ENCODE measurements at places on chromosomes 7 and 10.
A peak's percentile ranks its signal among the peaks of the same experiment; 100 is the strongest.

DNA sequence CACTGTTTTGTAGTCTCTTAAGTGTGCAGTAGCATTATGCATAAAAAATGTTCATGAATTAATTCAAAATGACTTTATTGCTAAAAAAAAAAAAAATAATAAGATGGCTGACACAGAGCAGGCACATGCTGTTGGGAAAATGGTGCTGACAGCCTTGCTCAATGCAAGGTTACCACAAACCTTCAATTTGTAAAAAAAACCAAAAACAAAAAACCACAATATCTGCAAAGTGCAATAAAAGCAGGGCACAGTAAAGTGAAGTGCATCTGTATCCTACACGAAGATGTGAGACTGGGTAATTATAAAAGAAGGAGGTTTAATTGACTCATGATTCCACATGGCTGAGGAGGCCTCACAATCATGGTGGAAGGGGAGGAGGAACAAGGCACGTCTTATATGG lies 185.8 kb downstream of the USP6NL start:
- no peak for DNase-seq

- DNase-seq: no peak
Observed at GRCh38 chr10:77679217-77679616, 41.6 kb upstream of the KCNMA1 start.

GRCh38 chr7:105896407-105896911 lies 20.1 kb upstream of the ATXN7L1 start:
- no peak for DNase-seq

DNA sequence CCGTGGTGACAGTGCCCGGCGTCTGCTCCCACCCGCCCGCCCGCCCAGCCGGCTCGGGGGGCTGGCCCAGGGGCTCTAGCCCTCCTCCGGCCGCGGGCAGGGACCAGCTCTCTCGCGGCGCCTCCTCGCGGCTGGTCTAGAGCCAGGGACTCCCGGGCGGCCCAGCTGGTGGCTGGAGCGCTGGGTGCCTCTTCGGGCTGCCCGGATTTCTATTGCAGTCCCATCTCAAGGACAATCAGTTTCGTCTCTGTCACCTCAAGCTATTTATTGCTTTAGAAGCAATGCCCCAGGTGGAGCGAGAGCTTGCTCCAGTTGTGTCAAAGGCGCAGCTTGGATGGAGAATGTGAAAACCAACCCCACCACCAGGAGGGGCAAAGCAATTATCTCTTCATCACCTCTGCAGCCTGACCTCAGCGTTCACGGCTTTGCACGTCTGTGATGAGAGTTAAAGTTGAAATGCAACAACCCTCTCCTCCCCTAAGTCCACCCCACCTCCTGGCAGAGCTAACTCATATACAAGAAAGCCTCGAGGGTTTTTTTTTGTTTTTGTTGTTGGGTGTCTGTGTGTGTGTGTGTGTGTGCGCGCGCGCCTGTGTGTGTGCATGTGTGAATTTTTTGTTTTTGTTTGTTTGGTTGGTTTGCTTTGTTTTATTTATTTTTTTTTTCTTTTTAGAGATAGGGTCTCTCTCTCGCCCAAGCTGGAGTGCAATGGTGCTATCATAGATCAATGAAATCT lies at the start of gene ITGA8:
TSS of gene ITGA8 (minus strand) at position 24 of the 736 bp plus-strand sequence. CDS start 151 bp downstream, outside the sequence.
- no peak for DNase-seq

GRCh38 chr10:44557596-44558191 lies 172.8 kb upstream of the CXCL12 start:
- no peak for DNase-seq

DNA sequence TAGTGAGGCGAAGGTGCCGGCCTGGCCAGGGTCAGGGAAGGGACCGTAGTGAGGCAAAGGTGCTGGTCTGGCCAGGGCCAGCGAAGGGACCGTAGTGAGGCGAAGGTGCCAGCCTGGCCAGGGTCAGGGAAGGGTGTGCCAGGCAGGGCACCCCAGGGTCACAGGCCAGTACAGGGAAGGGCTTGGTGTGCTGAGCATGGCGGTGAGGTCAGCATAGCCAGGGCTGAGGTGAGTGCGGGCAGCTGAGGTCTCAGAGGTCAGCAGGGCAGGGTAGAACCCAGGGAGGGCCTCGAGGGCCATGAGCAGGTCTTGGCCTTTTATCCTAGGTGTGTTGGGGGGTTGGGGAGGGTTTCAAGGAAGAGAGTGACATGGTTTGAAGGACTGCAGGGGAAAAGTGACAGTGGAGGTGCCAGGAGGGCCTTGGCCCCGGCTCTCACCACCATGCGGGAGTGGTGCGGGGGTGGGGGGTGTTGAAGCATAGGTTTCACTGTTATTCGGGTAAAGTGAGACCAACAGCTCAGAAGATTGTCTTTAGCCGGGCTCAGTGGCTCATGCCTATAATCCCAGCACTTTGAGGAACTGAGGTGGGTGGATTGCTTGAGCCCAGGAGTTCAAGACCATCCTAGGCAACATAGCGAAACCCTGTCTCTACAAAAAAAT lies 93.3 kb downstream of the CHST15 start:
- DNase-seq: no peak

DNA sequence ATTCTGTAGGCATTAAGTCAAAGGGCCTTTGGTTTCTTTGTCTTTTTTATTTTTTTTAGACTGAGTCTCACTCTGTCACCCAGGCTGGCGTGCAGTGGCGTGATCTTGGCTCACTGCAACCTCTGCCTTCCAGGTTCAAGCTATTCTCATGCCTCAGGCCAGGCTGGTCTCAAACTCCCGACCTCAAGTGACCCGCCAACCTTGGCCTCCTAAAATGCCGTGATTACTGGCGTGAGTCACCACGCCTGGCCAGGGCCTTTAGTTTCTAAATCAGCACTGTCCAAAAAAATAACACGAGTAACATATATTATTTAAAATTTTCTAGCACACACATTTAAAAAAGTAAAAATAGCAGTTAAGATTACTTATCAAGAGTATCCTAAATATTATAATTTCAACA lies 11.1 kb upstream of the ACSL5 start:
- no peak for DNase-seq

- DNase-seq: no peak
Observed at GRCh38 chr7:78499283-78499682, 700.7 kb downstream of the PHTF2 start.

DNA sequence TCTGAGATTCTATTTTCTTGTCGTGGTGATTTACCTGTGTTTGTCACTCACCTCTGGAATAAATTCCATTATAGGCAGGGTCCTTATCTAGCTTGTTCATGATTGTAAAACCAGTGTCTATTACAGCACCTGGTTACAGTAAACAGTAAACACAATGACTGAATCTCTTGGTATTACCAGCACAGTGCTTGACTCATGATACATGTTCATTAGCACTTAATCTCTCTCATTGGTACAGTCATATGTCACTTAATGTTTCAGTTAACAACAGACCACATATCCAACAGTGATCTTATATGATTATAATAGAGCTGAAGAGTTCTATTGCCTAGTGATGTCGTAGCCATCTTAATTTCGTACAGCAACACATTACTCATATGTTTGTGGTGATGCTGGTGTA lies 1.6 kb upstream of the TASOR2 start:
- DNase-seq: no peak

DNA sequence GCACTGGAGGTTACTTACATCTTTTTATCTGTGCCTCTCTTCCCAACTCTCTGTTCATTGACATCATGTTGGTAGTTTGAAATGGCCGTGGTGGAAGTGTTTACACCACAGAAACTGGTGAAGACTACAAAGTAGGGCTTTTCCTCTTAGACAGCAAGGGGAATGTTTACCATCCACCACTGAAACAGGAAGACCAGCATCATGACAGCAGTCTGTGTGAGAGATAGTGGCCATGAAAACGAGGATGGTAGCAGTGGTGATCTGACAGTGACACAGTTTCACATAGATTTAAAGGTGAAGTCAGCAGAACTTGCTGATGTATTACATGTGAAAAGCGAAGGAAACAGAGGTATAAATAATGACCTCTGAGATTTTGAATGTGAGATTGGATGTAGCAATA lies 115.7 kb downstream of the CCDC71L start:
- no peak for DNase-seq

- peak; percentile 97 for DNase-seq
Observed at GRCh38 chr7:106346678-106347217, 62.0 kb upstream of the NAMPT start.

- no peak for DNase-seq
Observed at GRCh38 chr10:116053910-116054309, 219.1 kb downstream of the GFRA1 start.

GRCh38 chr10:63106111-63106755 lies 26.9 kb upstream of the NRBF2 start:
- DNase-seq: peak; percentile 54

GRCh38 chr7:1544178-1544895 lies 11.7 kb downstream of the TMEM184A start:
- no peak for DNase-seq

GRCh38 chr10:14527915-14528314 lies 197.2 kb upstream of the FRMD4A start:
- no peak for DNase-seq

DNA sequence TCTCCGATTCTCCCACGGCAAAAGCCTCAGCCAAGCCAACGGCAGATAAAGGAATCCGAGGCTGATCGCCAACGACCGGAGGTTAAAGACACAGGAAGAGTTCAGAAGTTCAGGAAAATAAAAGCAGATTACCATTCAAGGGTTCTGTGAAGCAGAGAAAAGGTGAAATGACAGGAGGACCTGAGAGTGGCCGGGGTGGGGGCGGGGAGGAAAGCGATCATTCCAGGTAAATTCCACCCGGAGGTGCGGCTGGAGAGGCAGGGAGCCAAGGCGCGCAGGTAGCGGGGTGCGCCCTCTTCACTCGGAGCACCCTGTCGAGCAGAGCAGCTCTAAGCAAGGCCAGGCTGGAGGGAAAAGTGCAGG lies 35.3 kb upstream of the SEPHS1 start:
- DNase-seq: no peak

DNA sequence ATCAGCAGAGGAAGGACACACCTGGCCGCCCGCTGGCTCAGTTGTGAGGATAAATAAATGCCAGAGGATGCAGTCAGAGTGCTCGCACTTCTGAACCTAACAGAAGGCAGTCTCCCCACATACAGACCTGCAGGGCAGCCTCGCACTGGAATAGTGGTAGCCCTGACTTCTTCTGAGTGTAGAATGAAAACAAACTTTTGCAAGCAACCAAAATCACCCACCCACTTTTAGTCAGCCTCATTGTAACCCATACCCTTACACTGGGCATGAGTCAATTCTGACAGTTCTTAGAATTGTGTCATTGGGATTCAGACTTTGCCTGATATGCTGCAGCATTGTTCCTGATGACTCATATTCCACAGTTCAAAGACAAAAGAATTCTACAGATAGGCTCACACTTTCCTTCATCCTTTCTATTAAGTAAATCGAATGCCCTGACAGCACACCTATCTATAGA lies 167.0 kb upstream of the CDK1 start:
- peak; percentile 8 for DNase-seq

- no peak for DNase-seq
Observed at GRCh38 chr7:26007510-26007909, 144.5 kb upstream of the NFE2L3 start.

DNA sequence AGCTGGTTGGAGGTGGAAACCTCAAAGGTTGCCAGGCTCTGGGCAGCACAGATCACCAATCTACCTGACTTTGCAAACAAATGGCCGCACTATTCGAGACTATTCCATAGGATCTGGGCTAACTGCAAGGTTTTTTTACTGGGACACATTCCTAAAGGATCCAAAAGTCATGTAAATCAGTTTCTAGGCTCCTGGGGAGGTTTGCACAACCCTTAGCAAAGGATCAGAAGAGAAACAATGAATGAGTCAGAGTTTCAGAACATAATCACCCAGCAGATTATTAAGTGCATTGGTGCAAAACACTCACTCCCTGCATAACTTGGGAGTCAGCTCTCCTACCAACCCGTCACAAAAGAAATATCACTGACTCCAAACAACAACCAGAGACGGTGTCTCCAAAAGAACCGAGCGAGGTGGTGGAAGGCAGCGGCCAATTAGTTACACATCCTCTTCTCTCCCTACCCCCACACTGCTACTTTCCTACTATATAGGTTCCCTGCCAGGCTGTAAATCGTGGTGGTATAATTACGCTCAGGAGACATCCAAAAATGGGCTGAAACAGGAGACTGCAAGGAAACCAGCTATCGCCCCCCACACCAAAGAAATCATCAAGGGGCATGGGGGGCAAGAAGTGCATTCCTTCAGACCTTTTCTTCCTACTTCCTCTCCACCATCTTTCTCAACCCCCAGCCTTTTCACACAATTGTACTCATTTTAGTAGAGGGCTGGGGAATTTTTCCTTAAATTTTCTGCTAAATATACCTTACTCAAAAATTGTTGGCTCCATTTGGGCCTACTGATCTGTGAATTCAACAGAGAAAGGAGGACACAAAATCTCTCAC lies 3.2 kb downstream of the UBE2H start:
- DNase-seq: no peak

- no peak for DNase-seq
Observed at GRCh38 chr7:1386623-1387220, 72.5 kb downstream of the MICALL2 start.

- DNase-seq: no peak
Observed at GRCh38 chr7:45211066-45211465, 53.5 kb downstream of the RAMP3 start.

- no peak for DNase-seq
Observed at GRCh38 chr7:157840914-157841772, 504.3 kb downstream of the DNAJB6 start.

GRCh38 chr10:71582506-71583475 lies 136.8 kb downstream of the C10orf105 start:
- no peak for DNase-seq

DNA sequence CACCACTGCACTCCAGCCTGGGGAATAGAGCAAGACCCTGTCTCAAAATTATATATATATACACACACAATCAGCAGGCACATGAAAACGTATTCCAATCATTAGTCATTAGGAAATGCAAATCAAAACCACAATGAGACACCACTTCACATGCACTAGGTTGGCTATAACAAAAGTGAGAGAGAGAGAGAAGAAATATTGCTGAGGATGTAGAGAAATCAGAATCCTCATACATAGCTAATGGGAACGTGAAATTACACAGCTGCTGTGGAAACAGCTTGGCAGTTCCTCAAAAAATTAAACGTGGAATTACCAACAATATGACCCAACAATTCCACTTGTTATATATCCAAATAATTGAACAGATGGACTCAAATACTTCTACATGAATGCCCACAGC lies 43.3 kb upstream of the CNNM1 start:
- DNase-seq: no peak

GRCh38 chr10:64394744-64395143 lies 873.5 kb downstream of the REEP3 start:
- DNase-seq: no peak

DNA sequence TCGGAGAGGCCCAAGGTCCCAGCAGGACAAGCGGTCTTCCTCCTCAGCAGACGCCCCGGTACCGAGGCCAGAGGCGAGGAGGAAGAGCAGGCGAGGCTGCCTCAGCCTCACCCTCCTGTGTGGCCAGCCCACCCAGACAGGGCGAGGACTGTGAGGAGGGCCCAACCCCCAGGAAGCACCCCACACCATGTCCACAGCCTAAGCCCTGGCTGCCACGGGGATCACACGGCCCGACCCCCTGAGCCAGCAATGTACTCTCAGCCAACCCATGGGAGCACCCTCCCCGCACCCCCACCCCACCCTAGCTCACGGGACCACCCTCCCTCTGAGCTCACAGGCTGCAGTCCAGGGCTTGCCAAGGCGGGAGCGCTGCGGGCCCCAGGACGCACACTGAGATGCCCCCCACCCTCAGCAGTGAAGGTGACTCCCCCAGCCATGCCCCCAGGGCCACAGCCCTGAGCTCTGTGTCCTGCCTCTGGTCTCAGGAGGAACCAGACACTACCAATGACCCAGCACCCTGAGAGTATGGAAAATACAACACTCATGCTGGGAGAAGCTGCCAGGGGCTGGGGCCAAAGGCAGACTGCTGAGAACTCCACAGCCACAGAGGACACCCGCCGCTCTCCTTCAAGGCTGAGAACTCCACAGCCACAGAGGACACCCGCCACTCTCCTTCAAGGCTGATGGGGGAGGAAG lies 93.6 kb downstream of the MAD1L1 start:
- DNase-seq: no peak

Measured in NCI-H460 (cell line).